ENCODE measurements at places on chromosomes 12 and 14. TPM values are rescaled to one million over a fixed set of nuclear protein-coding genes. Genes with fewer than 3 reads are reported as not detected.

Gene TAS2R20
- 0.81 TPM for total RNA-seq

Gene TAMALIN
- total RNA-seq = 7.1 TPM

Gene ETFBKMT
- total RNA-seq = 2.2 TPM

Gene PPM1H
- 37.1 TPM for total RNA-seq

All from WTC11 (cell line).